Hematopoietic multipotent progenitor cell treated with erythropoietin and hydrocortisone succinate and interleukin-3 and kit ligand, for 6 days (in vitro differentiated cells): ENCODE measurements at places on chromosomes 11 and 22.
A peak's percentile ranks its signal among the peaks of the same experiment; 100 is the strongest.

GRCh38 chr11:13947379-13947778 lies 15.1 kb upstream of the SPON1 start:
- DNase-seq = no peak

DNA sequence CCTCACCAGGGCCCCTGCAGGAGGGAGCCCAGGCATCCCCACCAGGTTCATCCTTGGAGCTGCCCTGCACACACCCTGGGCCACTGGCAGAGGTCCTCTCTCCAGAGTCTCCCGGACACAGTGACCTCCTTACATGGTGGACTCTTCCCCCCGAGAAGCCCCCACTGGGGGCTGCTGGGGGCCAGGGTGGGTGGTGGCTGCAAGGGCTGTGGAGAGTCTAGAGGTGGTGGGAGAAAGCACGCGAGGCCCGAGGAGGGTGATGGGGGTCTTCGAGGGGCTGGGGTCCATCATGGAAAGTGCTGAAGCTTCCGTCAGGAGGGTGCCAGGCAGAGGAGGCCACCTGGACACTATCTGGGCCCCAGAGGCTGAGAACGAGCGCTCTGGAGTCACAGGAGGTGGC lies 17.6 kb downstream of the PGA5 start:
- DNase-seq = no peak

GRCh38 chr11:116263770-116264169 lies 509.0 kb downstream of the BUD13 start:
- no peak for DNase-seq

- no peak for DNase-seq
These were observed 73.5 kb upstream of the GRAMD1B start for GRCh38 chr11:123356539-123356938.

- DNase-seq = peak; percentile 66
These were observed 816 bp downstream of the PDE3B start for GRCh38 chr11:14644226-14645014.

DNA sequence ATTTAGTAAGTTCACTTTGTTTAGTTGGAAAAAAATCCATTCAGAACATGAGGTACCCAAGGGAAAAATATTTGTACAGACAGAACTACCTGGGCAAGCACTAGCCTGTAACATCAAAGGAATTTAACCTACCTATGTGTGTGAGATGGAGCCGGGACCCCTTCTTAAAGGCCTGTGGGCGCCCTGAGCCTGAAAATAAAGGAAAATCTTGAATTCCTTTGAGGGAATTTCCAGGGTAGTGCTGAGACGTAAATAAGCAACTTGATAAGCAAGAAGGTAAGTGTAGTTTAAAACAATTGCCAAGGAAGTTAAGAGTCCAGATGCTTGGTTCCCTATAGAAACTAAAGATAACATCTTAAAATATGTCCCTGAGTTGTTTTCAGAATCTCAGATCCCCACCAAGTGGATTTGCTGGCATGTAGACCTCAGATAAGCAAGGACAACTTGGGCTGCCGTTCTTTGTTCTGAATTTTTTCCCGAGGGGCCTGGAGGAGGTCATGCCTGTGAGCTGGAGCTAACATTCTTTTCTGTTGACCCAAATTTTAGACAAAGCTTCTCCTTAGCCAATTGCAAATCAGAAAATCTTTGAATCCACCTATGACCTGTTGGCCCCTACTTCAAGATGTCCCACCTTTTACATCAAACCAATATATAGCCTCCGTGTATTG lies 31.0 kb downstream of the MED17 start:
- DNase-seq = no peak

DNA sequence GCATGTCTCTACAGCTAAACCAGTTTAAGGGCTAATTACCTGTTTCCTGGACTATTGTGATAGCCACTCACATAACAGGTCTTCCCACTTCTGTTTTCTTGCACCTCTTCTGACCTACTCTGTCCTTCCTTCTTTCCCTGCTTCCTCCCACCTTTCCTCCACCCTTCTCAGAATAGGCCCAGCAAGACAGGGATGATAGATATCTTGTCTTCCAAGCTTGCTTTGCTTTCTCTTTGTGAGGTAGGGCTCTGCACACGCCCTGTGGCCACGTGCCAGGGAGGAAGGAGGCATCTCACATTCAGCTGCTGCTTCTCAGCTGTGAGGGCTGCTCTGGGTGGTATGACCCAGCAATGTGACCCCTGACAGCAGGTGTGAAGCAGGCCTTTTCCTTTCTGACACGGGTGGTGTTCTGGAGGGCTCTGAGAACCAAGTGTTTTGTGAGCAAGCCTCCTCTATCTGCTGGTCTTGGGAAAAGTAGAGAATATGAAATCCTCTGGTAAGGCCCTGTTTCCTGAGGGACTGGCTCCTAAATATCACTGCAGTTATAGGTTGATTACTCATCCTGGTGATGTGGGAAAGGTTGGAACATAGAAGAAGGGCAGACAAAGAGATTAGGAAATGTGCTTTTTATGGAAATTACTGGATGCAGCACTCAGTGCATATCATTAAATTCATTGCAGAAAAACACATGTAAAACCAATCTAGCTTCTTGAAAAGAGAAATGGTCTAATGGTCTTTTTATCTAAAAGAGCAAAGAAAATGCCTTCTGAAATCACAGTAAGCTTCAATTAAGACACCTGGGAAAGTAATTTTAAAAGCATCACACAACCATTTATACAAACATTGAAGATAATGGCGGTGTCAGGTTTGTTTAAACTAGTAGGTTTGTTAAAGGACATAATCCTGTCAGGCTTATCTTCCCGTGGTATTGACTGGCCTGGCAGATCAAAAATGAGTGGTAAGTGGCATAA lies 8.5 kb downstream of the AMOTL1 start:
- peak; percentile 80 for DNase-seq

GRCh38 chr11:115764176-115764575 lies 260.0 kb upstream of the CADM1 start:
- DNase-seq = no peak

- no peak for DNase-seq
These were observed 81.1 kb upstream of the CHRM4 start for GRCh38 chr11:46472662-46472994.

- DNase-seq = no peak
These were observed 8.7 kb upstream of the KCNJ5 start for GRCh38 chr11:128882451-128882850.

DNA sequence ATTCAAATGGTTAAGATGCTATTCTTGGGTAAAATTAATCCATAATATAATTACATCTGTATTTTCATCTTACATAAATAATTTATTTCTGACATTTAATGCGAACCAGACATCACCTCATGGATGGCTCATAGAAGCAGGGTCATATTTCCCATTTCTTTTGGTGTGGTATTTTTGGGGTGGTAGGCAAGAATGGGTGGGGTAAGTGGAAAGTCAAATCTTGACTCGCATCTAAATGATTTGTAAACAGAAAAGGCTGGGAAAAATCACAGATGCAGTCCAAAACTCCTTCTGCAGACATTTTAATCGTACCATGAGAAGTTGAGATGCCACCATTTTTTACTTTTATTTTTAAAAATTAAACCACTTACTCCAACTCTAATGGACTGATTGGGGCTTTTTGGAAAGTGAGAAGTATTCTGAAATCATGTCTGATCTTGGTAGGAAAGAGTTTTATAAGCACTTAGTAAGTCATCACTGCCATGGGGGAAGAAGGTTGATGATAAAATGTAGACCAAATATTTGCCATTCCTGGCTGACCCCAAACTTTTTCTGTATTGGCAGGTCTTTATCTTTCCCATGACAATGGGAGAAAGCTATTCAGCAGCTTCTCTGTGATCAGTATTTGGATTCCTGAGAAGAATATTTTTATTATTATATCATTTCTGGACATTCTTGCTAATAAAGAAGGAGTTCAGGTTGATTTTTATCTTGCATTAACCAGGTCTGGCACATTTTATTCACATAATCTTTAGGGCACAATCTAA lies 47.2 kb upstream of the BLID start:
- no peak for DNase-seq

DNA sequence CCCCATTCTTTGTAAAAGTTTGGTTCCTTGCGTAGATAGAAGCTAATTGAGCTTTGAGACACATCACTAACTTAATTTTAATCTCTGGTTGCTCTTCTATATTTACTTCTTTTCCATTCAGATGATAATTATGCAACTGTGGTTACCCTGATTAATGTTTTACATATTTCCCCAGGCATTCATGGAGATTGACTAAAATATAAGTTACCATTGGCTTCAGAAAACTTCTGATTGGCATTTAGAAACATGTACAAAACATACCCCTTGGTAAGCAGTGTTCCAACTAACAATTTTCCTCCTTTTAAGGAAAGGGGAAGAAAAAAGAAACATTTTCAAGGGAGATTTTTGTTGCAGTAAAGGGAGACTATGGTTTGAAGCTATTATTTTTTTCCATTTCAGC lies 43.9 kb downstream of the FAT3 start:
- DNase-seq = no peak

DNA sequence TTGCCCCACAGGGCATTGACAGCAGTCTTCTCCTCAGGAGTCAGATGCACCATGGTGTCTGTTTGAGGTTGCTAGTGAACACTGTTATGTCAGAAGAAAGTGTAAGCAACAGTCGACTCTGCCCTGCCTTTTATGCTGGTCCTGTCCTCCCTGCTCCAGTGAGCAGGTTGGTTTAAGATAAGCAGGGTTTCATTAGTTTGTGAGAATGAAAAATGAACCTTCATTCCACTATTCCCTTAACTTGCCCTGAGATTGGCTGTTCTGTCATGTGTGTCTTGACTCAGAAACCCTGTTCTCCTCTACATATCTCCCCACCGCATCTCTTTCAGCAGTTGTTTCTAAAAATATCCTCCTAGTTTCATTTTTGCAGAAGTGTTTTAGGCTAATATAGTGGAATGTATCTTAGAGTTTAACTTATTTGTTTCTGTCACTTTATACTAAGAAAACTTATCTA lies at the start of gene HBD:
TSS of gene HBD (minus strand) at position 103 of the 454 bp plus-strand sequence. CDS start at position 53, 50 bp downstream.
- DNase-seq = peak; percentile 95

DNA sequence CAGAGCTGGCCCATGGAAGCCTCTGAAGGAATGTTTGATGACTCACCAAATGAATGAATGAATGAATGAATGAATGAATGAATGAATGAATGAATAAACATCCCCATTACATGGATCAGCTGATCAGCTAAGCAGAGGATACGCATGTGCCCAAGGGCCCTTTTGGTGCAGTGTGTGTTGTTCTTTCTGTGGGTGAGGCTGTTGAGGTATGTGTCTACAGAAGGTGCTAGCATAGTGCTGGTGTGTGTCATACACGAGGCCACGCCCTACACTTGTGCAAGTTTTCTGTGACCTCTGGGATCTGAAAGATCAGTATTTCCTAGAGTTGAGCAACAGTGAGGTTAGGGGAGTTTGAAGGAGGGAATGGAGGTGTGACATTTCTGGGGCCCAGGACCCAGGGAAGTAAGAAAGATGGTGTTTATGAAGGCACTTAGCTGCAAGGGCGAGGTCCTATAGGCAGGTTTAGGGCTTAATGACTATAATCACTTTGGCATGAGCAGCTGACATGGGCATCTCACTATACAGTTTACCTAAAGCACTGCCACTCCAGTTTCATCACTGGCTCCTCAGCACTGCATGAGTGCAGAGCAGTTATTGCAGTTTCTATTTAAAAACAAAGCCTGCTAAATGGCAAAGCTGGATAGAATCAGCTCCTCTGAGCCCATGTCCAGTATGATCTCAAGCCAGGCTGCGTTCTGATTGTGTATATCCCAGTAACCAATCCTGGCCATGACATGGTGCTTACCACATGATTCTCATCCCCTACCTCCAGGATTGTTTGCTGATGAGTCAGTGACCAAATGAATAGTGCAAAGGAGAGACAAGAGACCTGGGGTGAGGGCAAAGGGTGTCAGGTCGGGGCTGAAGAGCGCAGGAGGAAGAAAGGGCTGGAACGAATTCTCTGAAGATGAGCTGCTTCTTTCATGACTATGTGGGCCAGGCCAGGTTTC lies 36.4 kb upstream of the E2F8 start:
- DNase-seq = no peak

DNA sequence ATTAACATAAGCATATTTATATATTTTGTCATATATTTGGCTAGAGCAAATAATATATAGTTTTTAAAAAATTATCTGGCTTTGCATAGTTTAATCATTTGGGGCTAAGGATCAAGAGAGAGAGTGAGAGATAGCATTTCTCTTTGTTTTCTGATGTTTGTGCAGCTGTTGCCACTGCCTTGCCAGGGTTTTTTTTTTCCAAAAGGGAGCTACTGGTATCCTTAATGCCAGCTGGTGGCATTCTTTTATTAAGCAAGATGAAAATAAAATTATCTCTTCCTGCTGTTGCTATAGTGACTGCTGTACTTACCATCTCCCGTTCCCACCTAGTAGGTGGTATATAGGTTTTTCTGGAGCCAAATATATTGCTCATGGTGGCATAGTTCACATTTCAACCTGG lies 793.3 kb upstream of the ARHGAP42 start:
- no peak for DNase-seq
